ENCODE measurements at places on chromosomes 16 and 17. TPM values are rescaled to one million over a fixed set of nuclear protein-coding genes. Genes with fewer than 3 reads are reported as not detected.

DNA sequence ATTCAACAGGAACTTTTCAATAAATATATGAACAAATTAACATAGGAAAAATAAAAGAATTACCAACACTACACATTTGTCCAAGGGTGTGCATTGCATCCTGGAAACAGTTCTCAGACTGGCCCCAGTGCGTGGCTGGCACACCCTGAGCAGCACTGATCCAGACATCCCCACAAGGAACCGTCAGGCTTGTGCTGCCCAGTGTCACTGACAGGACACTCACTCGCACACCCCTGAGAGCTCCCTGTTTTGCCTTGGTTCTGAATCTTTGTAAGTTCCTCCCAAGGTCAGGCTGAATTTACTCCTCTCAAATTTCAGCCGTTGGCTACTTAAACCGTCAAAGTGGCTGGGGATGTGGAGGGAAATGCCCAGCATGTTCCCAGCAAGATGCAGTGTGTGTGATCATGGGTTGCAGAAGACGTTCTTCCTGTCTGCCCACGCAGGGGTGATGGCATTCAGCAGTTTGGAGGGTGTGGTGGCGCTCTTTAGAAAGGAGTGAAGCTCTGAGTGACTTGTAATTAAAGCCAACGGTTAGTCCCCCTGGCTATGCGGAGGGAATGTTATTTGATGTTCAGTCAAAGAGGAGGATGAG lies 1.7 kb downstream of the MT2A start:
- H3K27me3 ChIP-seq, result no peaks in the 10 kb centered on the region
- peaks cover 39% of the 10 kb centered on the region for H3K4me1 ChIP-seq
- H3K36me3 ChIP-seq, result no peaks in the 10 kb centered on the region
- H3K27ac ChIP-seq, result peak overlapping the region; percentile 52
- DNase-seq, result peak; percentile 75

GRCh38 chr16:74607310-74607961 lies 522 bp upstream of the GLG1 start:
- peak overlapping the region; percentile 96 for H3K27ac ChIP-seq
- H3K4me3 ChIP-seq, result peak overlapping the region; percentile 75
- peaks cover 55% of the 10 kb centered on the region for H3K4me1 ChIP-seq
- H3K27me3 ChIP-seq, result no peaks in the 10 kb centered on the region

GRCh38 chr16:3732171-3732570 lies 14.8 kb upstream of the TRAP1 start:
- H3K4me3 ChIP-seq, result no peak overlapping the region
- H3K27ac ChIP-seq, result no peak overlapping the region
- no peak for DNase-seq
- H3K36me3 ChIP-seq, result peaks cover 57% of the 10 kb centered on the region
- no peaks in the 10 kb centered on the region for H3K27me3 ChIP-seq
- H3K4me1 ChIP-seq, result no peaks in the 10 kb centered on the region

GRCh38 chr17:62778990-62779681 lies 29.0 kb downstream of the MARCHF10 start:
- no peaks in the 10 kb centered on the region for H3K4me1 ChIP-seq
- no peak overlapping the region for H3K4me3 ChIP-seq
- DNase-seq, result no peak
- no peaks in the 10 kb centered on the region for H3K27me3 ChIP-seq
- H3K36me3 ChIP-seq, result no peaks in the 10 kb centered on the region
- no peak overlapping the region for H3K27ac ChIP-seq

DNA sequence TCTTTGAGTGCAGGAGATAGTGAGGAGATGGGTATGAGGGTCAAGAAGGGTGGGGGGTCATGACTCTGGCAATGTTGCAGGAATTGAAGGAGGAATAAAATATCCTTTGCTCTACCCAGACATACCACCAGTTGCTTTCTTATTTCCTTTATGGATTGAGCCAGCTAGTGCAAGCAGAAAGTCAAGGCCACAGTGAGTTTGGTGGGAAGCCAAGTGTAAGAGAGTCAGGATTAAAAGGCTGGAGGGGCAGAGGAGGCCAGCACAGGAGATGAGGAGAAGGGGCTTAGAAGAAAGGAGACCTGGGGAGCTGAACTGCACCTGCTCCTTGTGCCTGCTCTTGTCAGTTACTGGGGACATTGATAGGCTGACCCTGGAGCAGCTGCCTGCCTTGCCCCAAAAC lies 16.1 kb downstream of the PIRT start:
- DNase-seq, result no peak
- no peaks in the 10 kb centered on the region for H3K36me3 ChIP-seq
- H3K4me3 ChIP-seq, result no peak overlapping the region
- H3K27ac ChIP-seq, result no peak overlapping the region
- H3K27me3 ChIP-seq, result no peaks in the 10 kb centered on the region

- H3K27ac ChIP-seq, result no peak overlapping the region
- H3K27me3 ChIP-seq, result peaks cover 7% of the 10 kb centered on the region
- no peaks in the 10 kb centered on the region for H3K36me3 ChIP-seq
- H3K4me1 ChIP-seq, result peaks cover 9% of the 10 kb centered on the region
- no peak overlapping the region for H3K4me3 ChIP-seq
Observed at GRCh38 chr17:74601944-74602572, 10.0 kb upstream of the CD300LD start.

GRCh38 chr17:39359994-39360393 lies 41.4 kb downstream of the FBXL20 start:
- H3K4me3 ChIP-seq, result no peak overlapping the region
- no peaks in the 10 kb centered on the region for H3K4me1 ChIP-seq
- no peak overlapping the region for H3K27ac ChIP-seq
- no peaks in the 10 kb centered on the region for H3K27me3 ChIP-seq
- H3K36me3 ChIP-seq, result no peaks in the 10 kb centered on the region

- no peaks in the 10 kb centered on the region for H3K4me1 ChIP-seq
- H3K36me3 ChIP-seq, result no peaks in the 10 kb centered on the region
- H3K27me3 ChIP-seq, result no peaks in the 10 kb centered on the region
- no peak overlapping the region for H3K27ac ChIP-seq
- H3K4me3 ChIP-seq, result no peak overlapping the region
Observed at GRCh38 chr17:29344201-29344856, 45.8 kb upstream of the TAOK1 start.

DNA sequence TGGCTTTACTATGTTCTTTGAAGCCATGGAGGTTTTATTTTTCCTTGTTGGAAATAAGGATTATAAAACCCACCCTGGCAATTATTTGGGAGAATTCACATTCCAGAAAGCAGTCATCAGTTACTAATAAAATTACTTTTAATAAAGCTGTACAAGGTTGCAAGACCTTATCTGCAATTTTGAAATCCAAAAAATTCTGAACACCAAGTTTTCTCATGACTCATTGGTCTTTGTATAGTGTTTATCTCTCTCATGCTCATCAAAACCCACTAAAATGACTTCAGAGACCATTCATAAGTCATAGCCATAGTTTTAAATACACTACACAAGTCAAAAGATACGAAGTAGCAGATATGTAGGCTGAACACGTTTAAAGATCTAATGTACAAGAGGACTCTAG lies 6.0 kb upstream of the KRT38 start:
- H3K27ac ChIP-seq, result no peak overlapping the region
- H3K4me1 ChIP-seq, result no peaks in the 10 kb centered on the region
- no peak for DNase-seq
- no peaks in the 10 kb centered on the region for H3K36me3 ChIP-seq

GRCh38 chr17:41972571-41973407 lies 6.2 kb downstream of the CNP start:
- H3K36me3 ChIP-seq, result peaks cover 36% of the 10 kb centered on the region
- peaks cover 6% of the 10 kb centered on the region for H3K4me1 ChIP-seq
- no peaks in the 10 kb centered on the region for H3K27me3 ChIP-seq
- no peak for DNase-seq
- H3K27ac ChIP-seq, result no peak overlapping the region

- peaks cover 19% of the 10 kb centered on the region for H3K4me1 ChIP-seq
- peak overlapping the region; percentile 44 for H3K27ac ChIP-seq
- H3K27me3 ChIP-seq, result no peaks in the 10 kb centered on the region
- H3K4me3 ChIP-seq, result no peak overlapping the region
- no peaks in the 10 kb centered on the region for H3K36me3 ChIP-seq
Observed at GRCh38 chr17:47224966-47225365, 15.8 kb downstream of the MYL4 start.

- peak overlapping the region; percentile 58 for H3K27ac ChIP-seq
- DNase-seq, result no peak
- H3K4me1 ChIP-seq, result no peaks in the 10 kb centered on the region
- H3K27me3 ChIP-seq, result no peaks in the 10 kb centered on the region
Observed at GRCh38 chr17:74442670-74443515, 11.0 kb downstream of the GPRC5C start.

GRCh38 chr17:73879987-73880386 lies 235.7 kb upstream of the SDK2 start:
- no peaks in the 10 kb centered on the region for H3K4me1 ChIP-seq
- no peaks in the 10 kb centered on the region for H3K27me3 ChIP-seq
- no peak overlapping the region for H3K27ac ChIP-seq
- H3K36me3 ChIP-seq, result no peaks in the 10 kb centered on the region
- no peak for DNase-seq
- H3K4me3 ChIP-seq, result no peak overlapping the region

- H3K4me1 ChIP-seq, result no peaks in the 10 kb centered on the region
- no peak for DNase-seq
- no peaks in the 10 kb centered on the region for H3K27me3 ChIP-seq
Observed at GRCh38 chr16:626787-627453, 3.9 kb upstream of the WFIKKN1 start.

- peaks cover 25% of the 10 kb centered on the region for H3K4me1 ChIP-seq
- no peak overlapping the region for H3K4me3 ChIP-seq
- H3K27ac ChIP-seq, result peak overlapping the region; percentile 53
- no peaks in the 10 kb centered on the region for H3K27me3 ChIP-seq
Observed at GRCh38 chr16:50263060-50263909, 3.1 kb upstream of the ADCY7 start.

GRCh38 chr16:65005696-65006095 lies 116.2 kb downstream of the CDH11 start:
- no peaks in the 10 kb centered on the region for H3K27me3 ChIP-seq
- H3K27ac ChIP-seq, result no peak overlapping the region
- H3K4me3 ChIP-seq, result no peak overlapping the region
- H3K4me1 ChIP-seq, result no peaks in the 10 kb centered on the region
- DNase-seq, result no peak
- H3K36me3 ChIP-seq, result no peaks in the 10 kb centered on the region

- no peak overlapping the region for H3K27ac ChIP-seq
- H3K4me1 ChIP-seq, result peaks cover 5% of the 10 kb centered on the region
- H3K36me3 ChIP-seq, result peaks cover 37% of the 10 kb centered on the region
- no peak for DNase-seq
Observed at GRCh38 chr17:38911081-38911730, 14.2 kb upstream of the LASP1NB start.

DNA sequence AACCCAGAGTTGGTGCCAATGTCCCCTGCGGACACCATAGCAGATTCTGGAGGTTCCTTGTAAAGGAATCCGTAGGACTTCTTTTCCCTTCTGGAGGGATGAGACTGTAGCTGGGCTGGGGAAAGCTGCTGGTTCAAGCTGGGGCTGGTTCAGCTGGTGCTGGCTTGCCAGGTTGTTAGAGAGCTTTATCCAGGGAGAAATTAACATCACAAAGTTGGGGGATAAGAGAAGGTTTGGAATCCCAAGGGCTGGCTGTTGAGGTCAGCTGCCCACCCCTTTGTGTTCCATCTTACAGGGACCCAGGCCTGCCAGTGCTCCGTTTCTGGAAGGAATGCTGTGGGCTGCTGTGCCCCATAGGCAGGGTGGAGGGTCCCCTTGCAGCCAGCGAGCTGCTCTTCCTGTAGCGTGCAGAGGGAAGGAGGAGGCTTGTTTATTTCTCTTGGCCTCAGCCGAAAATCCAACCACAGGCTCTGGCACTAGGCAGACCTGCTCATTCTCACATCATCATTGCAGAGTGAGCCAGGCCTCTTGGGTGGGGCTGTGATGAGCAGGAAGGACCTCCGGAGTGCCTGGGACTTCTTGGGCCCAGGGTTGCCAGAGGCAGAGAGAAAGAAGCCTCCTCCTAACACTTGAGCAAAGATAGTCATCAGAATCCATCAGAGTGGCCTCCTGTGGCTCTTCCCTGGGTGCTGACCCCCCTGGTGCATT lies 251.1 kb downstream of the SEC14L1 start:
- H3K4me1 ChIP-seq, result peaks cover 72% of the 10 kb centered on the region
- H3K4me3 ChIP-seq, result no peak overlapping the region
- H3K27me3 ChIP-seq, result no peaks in the 10 kb centered on the region
- DNase-seq, result peak; percentile 26

- H3K27me3 ChIP-seq, result no peaks in the 10 kb centered on the region
- H3K27ac ChIP-seq, result no peak overlapping the region
- H3K36me3 ChIP-seq, result no peaks in the 10 kb centered on the region
- H3K4me3 ChIP-seq, result no peak overlapping the region
- H3K4me1 ChIP-seq, result peaks cover 28% of the 10 kb centered on the region
Observed at GRCh38 chr17:28071891-28072606, 29.6 kb downstream of the NLK start.

- H3K4me3 ChIP-seq, result no peak overlapping the region
- no peaks in the 10 kb centered on the region for H3K36me3 ChIP-seq
- H3K27me3 ChIP-seq, result peaks cover 27% of the 10 kb centered on the region
Observed at GRCh38 chr17:80478487-80479245, 2.3 kb upstream of the NPTX1 start.

GRCh38 chr16:711548-712320 lies 3.2 kb upstream of the METRN start:
- no peaks in the 10 kb centered on the region for H3K36me3 ChIP-seq
- H3K4me3 ChIP-seq, result no peak overlapping the region
- H3K4me1 ChIP-seq, result peaks cover 4% of the 10 kb centered on the region
- DNase-seq, result peak; percentile 79
- H3K27me3 ChIP-seq, result peaks cover 40% of the 10 kb centered on the region

GRCh38 chr17:76146053-76146851 lies 5.2 kb upstream of the FOXJ1 start:
- H3K27me3 ChIP-seq, result no peaks in the 10 kb centered on the region
- DNase-seq, result no peak
- peaks cover 63% of the 10 kb centered on the region for H3K4me1 ChIP-seq
- H3K36me3 ChIP-seq, result no peaks in the 10 kb centered on the region
- H3K27ac ChIP-seq, result peak overlapping the region; percentile 77

DNA sequence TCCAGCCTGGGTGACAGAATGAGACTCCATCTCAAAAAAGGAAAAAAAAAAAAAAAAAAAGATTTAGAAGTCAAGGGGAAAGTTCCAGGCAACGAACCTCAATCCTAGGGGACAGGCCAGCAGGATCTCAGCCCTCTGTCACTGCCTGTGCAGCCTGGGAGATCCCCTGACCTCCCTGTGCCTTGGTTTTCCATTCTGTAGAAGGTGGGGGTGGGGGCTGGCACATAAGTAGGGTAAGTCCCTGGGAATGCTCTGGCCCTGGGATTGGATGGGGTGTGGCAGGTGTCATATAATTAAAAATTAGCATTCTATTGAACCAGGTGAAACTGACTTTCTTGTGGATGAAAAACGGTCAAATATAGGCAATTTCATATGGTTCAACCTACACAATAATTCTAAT lies 90.5 kb downstream of the C16orf78 start:
- DNase-seq, result no peak
- H3K27ac ChIP-seq, result peak overlapping the region; percentile 13
- H3K4me3 ChIP-seq, result peak overlapping the region; percentile 26
- no peaks in the 10 kb centered on the region for H3K27me3 ChIP-seq

The ZKSCAN2 gene
- total RNA-seq, result 5.4 TPM

The CLDN9 gene
- total RNA-seq, result not detected

The MPP2 gene
- 1.1 TPM for total RNA-seq

The KIF2B gene
- not detected for total RNA-seq

The KRTAP4-6 gene
- not detected for total RNA-seq

The BRICD5 gene
- 10.9 TPM for total RNA-seq

Measured in CD8-positive, alpha-beta memory T cell (primary cell).